Hematopoietic multipotent progenitor cell treated with erythropoietin and hydrocortisone succinate and interleukin-3 and kit ligand, for 4 days (in vitro differentiated cells): ENCODE measurements at places on chromosomes 2 and 18.

GRCh38 chr2:54577944-54578647 is 122.0 kb downstream of the SPTBN1 start:
- no peak for DNase-seq

- no peak for DNase-seq
These were observed 50.6 kb downstream of the PMAIP1 start for GRCh38 chr18:59950215-59950944.

DNA sequence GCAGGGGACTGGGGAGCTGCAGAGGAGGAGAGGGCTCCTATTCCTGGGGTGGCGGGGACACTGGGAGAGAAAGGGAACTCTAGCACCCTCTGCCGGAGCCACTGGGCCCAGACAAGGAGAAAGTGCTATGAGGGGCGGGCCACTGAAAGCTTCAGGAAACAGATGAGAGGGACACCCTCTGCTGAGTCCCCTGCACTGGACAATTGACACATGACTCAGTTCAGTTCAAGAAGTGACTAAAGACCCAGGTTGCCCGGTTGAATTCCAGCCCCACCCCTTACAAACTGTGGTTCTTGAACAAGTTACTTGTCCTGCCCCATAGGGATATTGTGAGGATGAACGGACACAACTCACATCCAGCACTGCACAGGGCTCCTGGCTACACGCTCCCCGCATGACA is 5.0 kb downstream of the RUFY4 start:
- peak; percentile 75 for DNase-seq

- DNase-seq: no peak
These were observed 23.8 kb upstream of the TEX44 start for GRCh38 chr2:231568785-231569435.

DNA sequence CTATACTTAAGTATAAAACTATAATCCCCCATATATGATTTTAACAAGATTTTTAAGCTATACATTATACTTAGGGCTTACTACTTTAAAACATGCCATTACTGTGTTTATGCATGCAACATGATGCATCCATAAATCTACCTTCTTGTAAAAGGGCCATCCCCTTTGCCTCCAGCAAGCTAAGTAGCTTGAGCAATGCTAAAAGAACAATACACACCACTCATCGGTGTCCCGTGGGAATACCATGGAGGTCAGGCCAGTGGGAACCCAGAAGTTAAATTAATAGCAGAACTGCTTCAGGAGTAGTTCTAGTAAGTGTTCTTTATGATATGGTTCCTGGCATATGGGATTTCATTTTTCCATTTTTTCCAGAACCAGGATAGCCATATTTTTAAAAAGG is 37.8 kb downstream of the SH3RF3 start:
- no peak for DNase-seq

DNA sequence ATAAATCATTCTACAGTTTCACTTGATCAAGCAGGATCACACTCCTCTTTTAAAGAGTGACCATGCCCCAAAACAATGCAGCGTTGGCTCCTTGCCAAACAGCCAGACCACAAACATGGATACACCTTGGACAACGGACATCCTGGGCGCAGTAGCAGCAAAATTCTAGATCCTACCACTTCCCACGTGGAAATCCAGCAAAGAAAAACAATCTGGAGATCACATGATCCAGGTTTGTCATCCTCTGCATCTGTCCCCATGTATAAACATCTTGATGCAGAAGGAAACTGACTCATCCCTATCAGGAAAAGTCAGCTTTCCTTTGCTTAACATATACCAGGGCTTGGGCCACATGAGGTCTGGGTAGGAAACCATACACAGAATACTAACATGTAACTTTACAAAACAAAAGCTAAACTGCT is 53.1 kb downstream of the ZNF521 start:
- DNase-seq: peak; percentile 93

- peak; percentile 17 for DNase-seq
These were observed 114.4 kb upstream of the PDE1A start for GRCh38 chr2:182541268-182541667.
